ENCODE measurements at places on chromosomes 4 and X.

GRCh38 chrX:40433160-40433559 is 147.6 kb upstream of the ATP6AP2 start:
- DNase-seq = no peak

GRCh38 chr4:140806163-140806562 is 50.0 kb upstream of the TBC1D9 start:
- DNase-seq = no peak

DNA sequence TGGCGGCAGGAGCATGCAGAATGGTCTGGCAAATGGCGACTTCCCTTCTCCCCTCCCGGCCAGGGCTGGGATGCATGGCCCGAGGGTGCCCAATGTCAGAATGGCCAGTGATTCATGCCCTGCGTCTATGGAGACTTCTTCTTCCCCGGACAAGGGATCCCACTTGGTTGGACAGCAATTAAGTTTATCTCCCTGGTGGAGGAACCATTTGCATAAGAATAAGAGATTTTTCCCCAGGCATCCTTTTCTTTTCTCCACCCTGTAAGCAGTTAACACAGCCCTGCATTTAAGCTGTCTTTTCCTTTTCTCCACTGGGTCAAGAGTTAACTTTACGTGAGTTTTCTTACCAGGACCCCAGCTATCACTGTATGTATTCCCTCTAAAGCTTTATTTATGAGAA is 856.6 kb downstream of the GLUD2 start:
- DNase-seq = no peak

- DNase-seq = no peak
Observed at GRCh38 chr4:18973296-18973695, 951.7 kb upstream of the LCORL start.

- DNase-seq = no peak
Observed at GRCh38 chr4:21778702-21779101, 169.9 kb downstream of the KCNIP4 start.

DNA sequence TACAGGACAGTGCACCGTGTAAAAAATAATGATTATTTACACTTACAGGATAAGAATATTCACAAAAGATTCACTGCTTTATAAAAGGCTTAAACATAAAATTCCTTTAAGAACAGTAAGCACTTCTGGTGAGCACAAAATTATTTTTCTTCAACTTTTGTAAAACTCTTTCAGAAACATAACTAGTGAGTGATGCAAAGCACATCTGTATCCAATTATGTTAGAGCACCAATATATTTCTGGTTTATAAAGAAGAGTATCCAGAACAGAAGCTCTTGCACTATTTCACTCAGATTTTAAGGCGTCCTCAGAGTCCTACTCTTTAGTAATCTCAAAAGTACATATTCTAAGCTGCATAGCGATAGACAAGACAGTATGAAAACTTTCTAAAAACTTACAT is 276.0 kb downstream of the C4orf33 start:
- DNase-seq = no peak

DNA sequence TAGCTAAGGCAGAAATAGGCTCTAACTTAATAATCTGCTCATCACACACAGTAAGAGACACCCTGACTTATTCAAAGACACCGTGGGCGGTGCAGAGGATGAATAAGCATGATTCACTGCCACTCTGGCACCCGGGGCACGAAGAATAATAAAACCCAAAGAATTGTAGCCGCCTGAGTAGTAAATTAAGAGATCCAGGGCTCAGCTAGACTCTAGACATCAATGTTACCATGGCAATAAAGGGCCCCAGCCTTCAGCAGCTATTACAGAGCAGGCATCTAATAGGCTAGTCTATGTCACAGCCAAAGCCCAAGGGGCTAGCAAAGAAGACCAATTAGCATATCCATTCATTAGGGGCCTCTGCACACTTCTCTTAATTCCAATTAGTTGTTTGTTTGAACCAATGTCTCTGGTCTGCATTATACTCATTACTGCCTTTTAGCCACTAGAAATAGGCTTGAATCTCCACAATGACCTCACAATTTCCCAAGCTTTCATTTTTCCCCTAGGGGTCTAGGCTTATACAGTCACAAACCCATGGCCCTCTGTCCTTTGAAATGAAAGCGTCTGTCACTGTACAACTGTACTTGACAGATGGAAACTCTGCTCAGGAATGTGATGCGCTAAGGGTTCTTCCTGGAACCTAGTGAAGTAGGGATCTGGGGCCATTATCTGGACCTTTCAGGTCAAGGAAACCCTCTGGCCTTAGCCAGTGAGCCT is 3.0 kb upstream of the ATP1B4 start:
- DNase-seq = no peak

DNA sequence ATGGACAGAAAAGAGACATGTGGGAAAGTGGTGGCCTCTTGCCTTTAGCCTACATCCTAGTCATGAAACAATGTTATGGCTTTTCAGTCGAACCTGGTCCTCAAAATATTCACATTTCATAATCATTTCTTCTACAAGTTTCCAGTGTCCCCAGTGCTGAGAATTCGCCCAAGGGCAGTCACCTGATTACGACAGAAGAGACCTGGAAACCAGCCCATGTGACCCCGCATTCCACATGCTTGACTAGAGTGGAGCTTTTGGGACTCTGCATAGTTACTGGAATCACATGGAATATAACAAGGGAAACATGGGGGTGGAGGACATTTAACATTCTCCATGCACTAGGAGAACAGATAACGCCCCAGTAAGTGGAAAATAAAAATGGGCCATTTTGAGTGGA is 100.1 kb downstream of the PPARGC1A start:
- no peak for DNase-seq

GRCh38 chr4:19675172-19675811 is 576.4 kb upstream of the SLIT2 start:
- DNase-seq = no peak

GRCh38 chr4:25978327-25978726 is 64.3 kb downstream of the SMIM20 start:
- no peak for DNase-seq

- DNase-seq = no peak
Observed at GRCh38 chrX:150213481-150214030, 149.6 kb upstream of the MAMLD1 start.

GRCh38 chr4:152691761-152692160 is 12.0 kb upstream of the TMEM154 start:
- no peak for DNase-seq
